ENCODE measurements at places on chromosomes 6 and 20. TPM values are rescaled to one million over a fixed set of nuclear protein-coding genes. Genes with fewer than 3 reads are reported as not detected.
A peak's percentile ranks its signal among the peaks of the same experiment; 100 is the strongest.

NKAPL gene
- polyA plus RNA-seq, result 0.52 TPM

EYA2 gene
- polyA plus RNA-seq, result 5.1 TPM

HLA-DOB gene
- polyA plus RNA-seq, result not detected

PRSS16 gene
- 0.16 TPM for polyA plus RNA-seq

TUBE1 gene
- polyA plus RNA-seq, result 14.7 TPM

RUNX2 gene
- 3.4 TPM for polyA plus RNA-seq

HDGFL1 gene
- not detected for polyA plus RNA-seq

C4B gene
- 7.8 TPM for polyA plus RNA-seq

DNA sequence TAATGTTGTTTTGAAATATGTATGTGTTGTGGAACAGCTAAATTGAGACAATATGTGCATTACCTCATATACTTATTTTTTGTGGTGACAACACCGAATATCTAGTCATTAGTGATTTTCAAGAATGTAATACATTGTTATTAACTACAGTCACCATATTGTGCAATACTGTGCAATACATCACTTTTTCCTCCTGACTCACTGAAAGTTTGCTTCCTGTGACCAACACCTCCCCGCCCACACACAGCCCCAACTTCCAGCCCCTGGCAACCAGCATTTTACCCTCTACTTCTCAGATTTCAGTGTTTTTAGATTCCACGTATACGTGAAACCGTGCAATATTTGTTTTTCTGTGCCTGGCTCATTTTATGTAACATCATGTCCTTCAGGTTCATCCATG is 627.9 kb downstream of the PRKN start:
- peak; percentile 24 for DNase-seq

DNA sequence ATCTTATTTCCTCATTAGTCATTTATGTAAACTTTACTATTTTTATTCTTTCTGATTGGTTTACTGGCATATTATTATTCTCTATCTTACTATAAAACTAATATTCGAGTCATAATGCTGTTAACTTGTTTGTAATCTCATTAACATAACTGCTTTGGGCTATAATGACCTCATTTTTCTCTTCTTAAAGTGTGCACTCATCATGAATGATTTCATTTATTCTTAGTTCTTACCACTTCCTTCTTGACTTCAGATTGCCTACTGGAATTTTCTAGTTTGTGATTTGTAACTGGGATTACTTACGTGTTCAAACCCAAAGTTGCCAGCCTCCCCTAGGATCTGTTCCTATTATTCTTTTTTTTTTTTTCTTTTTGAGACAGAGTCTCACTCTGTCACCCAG is 91.8 kb upstream of the TNFAIP3 start:
- DNase-seq, result no peak

- DNase-seq, result no peak
These were observed 154.3 kb downstream of the BCAS1 start for GRCh38 chr20:53916173-53916512.

GRCh38 chr6:93105017-93105416 is 314.3 kb downstream of the EPHA7 start:
- no peak for DNase-seq

GRCh38 chr6:88458662-88459061 is 292.5 kb upstream of the CNR1 start:
- DNase-seq, result no peak

DNA sequence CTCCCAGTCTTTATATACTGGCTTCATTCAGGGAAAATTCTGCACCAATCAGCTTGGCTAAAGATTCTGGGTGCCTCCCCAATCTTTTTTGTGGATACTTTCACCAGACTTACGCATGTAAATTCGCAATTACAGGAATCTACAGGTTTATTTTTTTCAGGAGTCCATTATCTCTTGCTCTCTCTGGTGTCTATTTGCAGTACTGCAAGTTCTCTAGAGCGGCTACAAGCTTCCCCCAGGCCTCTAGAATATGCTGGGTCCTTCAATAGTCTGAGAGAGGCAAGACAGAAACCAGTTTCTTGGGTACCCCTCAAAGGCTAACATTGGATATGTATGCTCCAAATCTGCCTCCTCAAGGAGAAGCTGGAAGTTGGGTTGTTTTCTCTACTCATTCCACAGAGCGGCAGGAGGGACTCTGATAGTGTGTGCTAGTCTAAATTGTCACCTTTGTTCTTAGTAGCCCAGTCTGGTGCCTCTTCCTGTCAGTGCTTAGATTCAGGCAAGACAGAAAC is 58.5 kb downstream of the SUN5 start:
- DNase-seq, result peak; percentile 3

DNA sequence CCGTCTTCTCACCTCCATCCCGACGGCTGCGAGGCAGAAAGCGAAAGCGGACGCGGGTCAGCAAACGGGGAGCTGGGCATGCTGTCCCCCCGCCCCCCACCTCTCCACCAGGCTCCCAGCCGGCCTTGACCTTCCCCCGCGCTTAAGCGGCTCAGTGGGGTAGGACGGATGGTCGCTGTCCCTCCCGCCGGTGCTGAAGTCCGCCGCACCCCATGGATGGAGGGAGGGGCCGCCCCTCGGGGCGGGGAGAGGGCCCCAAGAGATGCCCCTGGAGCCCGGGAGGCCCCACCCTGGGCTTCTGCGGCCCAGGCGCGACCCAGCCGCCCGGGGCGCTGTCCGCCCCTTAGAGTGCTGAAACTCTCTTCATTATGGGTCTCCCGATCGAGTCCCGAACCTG is at the start of gene KCNB1:
Gene KCNB1 (minus strand): TSS at position 48 of the 397 bp plus-strand sequence. CDS start 188 bp downstream, outside the sequence.
- DNase-seq, result no peak

DNA sequence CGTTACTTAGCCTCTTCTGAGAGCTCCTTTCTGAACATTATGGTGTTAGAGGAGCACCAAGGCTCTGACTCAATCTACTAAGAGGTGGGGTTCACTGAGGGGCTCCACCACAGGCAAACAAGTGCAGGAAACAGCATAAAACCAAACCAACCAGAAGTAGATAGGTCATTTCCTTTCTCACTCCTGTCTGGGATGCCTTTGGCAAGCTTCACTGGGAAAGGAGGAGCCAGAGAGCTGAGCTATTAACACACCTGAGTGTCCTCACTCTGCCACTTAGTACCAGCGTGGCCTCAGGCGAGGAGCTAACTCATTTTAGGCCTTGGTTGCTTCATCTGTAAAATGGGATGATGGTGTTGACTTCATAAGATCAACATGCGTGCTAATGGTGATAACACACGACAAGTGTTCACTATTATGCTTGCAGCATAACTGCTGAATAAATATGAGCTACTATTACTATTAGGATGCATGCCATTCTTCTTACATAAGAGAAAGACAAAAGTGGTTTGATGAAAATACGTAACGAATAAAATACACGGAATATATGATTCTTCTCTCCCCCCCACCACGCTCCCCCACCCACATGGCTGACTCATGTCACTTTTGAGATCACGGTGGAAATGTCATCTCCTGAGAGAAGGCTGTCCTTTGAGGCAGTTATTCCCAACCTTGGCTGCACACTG is 185.4 kb downstream of the BCAS1 start:
- DNase-seq, result no peak

GRCh38 chr6:41023114-41023513 is 15.9 kb downstream of the UNC5CL start:
- DNase-seq, result no peak

DNA sequence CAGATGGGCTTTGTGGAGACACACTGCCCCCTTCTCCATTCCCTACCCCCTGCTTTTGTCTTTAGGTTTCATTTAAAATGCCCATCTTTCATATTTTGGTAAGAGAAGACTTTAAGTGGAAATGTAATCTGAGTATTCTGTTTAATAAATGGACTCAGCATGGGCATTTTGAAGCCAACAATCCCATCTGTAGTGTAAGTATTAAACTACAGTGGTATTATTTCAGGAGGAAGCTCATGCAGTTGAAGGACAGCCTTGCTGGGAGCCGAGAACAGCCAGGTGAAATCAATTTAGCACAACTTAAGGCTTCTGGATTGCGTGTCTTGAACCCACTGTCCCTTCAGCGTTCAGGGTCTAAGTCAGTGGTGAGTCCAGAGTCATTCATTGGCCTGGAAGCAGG is 63.5 kb downstream of the AKAP12 start:
- no peak for DNase-seq

GRCh38 chr6:127794405-127794804 is 106.5 kb downstream of the THEMIS start:
- DNase-seq, result no peak

DNA sequence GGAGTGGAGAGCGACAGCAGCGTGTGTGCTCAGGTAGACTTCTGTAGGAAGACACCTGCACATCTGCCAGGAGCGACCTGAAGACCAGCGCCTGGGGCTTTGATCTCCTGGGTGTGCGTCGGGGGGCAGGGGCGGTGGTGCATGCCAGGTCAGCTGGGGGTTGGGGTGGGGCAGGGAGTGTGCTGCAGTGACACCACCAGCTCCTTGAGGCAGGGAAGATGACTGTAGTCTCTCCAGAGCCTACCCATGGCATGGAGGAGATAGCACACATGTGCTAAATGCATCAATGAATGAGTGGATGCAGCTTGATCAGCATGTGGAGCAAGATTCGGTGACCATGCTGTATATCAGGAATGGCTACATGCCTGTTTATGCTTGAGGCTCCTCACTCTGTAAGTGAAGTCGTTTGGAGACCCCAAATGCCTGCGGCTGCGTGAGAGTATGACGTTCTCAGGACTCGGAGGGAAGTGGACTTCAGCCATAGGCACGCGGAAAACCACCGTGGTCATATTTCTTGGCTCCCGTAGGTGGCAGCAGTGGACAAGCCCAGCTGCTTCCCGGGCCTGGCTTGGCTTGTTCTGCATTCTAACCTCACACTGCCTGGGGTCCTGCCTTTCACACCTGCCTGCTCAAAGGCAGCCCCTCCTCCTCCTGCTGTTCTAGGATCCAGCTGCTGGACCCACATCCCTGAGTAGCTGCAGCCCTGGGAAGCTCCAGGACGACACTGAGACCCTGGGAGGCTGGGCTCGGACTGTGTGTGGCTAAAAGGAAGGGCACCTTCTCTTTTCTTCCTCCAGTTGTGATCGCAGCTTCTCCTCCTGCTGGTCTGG is 39.4 kb upstream of the KCNK16 start:
- peak; percentile 16 for DNase-seq

DNA sequence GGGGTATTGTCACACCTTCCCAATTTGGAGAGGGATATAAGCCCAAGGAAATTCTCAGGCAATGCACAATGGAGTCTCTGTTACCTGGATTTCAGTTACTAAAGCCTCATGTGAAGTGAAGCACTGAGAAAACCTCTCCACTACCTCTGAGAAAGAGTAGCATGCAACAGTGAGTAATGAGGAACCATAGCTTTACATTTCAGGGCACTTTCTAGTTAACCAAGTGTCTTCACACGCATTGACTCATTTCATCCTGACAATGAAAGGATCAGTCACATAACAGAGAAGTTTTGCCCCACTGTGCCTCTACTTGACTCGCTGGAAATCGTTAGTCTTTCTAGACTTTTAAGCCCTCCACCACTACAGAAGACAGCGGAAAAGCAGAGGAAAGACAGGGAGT is 86.2 kb upstream of the ARID1B start:
- DNase-seq, result no peak

DNA sequence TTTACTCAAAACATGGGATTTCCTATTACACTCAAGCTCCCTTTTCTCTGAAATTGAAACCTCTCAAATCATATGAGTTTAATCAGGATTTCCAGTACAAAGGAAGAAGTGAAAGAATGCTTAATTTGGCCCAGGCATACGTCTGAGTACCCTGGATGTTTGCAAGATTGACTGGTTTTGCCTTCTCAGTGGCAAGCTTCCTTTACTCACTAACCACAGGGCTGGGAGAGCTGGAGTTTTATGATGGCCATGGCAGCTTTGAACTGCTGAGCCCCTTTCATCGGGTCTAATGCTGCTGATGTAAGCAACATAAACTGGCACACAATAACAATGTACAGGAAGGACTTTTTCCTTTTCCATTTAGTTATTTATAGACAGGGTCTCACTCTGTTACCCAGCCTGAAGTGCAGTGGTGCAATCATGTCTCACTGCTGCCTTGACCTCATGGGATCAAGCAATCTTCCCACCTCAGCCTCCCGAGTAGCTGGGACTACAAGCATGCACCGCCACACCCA is 194.8 kb downstream of the SLC35F1 start:
- DNase-seq, result no peak

DNA sequence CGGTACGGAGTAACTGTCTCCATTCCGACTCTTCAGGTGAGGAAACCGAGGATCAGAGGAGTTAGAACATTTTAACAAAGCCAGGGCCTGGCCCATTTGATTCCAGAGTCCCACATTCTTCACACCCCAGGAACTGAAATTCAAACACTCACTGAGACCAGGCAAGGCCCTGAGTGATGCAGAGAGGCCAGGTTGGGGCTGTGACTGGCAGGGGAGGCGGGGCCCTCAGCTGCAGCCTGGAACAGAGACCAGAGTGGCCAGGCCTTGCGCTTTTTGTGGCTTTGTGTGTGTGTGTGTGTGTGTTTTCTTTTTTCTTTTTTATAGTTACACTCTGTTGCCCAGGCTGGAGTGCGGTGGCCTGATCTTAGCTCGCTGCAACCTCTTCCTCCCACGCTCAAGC is 57.2 kb downstream of the BCAS4 start:
- DNase-seq, result no peak

- DNase-seq, result no peak
These were observed 76.7 kb upstream of the C20orf144 start for GRCh38 chr20:33585413-33585812.

DNA sequence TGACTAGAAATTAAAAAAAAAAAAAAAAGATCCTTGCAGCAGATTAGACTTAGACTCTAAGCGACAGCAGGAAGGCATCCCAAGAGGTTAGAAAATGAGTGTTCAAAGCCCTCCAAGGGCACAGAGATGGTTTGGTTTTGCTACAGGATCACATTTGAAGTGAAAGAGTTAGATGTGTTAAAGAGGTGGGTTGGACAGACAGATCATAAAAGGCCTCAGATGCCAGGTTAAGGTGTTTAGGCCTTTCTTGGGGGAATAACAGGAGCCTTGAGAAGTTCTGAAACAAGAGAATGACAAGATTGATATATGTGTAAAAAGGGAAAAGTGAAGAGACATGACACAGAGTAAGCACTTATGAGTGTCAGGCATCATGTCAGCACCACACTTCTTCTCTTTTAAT is 107.5 kb downstream of the FYN start:
- no peak for DNase-seq

DNA sequence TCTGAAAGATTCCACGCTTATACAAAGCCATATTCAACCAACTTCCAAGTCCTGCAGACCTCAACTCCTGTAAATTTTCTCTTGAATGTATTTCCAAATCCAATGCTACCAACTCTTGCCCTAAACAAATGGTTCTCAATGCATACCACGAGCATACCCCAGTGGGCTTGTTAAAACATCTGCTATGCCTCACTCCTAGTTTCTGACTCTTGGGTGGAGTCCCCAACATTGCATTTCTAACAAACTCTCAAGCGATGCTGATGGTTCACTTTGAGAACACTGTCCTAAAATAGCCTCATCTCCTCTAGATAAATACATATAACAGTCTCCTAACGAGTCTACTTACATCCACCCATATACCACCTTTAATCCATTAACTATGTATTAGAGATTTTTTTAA is 7.3 kb downstream of the HBS1L start:
- no peak for DNase-seq

DNA sequence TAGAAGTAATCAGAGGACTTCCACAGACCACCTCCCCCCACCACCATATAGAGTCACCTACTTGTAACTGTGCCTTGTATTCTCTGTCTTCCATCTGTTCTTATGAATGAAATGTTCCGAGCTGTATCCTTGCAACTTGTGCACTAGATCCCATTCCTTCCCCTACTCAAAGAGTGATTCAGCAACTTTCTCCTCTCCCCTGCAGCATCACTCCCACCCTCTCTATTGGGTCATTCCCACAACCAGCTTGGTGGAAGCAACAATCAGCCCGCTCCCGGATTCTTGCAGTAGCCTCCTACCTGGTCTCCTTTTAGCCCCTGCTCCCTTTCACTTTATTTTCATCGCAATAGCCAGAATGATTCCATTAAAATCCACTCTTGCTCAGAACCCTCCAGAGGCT is 34.9 kb upstream of the REV3L start:
- no peak for DNase-seq

GRCh38 chr20:19336631-19337030 is 124.2 kb downstream of the SLC24A3 start:
- no peak for DNase-seq

Measured in AG04450 (cell line).